ENCODE measurements at places on chromosomes 1 and 21.

- no peak for DNase-seq
Observed at GRCh38 chr1:207898836-207899235, 12.1 kb downstream of the CD34 start.

- DNase-seq = no peak
Observed at GRCh38 chr1:232501854-232502253, 128.1 kb downstream of the SIPA1L2 start.

GRCh38 chr1:40903106-40903505 is 40.9 kb upstream of the CITED4 start:
- DNase-seq = no peak

- DNase-seq = no peak
Observed at GRCh38 chr1:24737368-24738117, 7.7 kb upstream of the CLIC4 start.

- peak; percentile 27 for DNase-seq
Observed at GRCh38 chr1:155472491-155473083, 90.0 kb downstream of the ASH1L start.

DNA sequence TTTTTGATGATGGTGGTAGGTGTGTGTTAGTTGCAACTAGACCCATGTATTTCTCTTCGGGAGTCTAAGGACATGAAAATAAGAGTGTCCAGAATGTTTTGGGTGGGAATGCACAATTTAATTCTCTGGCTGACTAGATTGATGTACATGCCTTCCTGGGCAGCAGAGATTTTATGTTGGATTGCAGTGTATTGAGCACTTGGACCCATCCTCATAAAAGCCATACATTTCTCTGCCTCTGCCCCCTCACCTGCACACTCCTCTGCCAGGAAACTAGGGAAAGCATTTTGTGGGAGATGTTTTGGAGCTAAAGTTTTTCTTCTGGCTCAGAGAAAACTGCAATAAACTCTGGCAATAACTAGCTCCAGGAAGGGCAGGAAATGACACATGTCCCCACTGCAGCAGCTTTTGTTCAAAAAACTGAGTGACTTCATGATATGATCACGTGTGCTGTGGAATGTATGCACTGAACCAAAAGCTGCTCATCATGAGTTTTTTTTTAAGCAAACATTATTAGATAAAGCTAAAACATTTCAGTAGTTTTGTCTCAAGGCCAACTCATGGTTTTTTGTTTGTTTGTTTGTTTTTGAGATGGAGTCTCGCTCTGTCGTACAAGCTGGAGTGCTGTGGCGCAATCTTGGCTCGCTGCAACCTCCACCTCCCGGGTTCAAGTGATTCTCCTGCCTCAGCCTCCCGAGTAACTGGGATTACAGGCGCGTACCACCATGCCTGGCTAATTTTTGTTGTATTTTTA is 17.6 kb downstream of the RIT1 start:
- DNase-seq = peak; percentile 85

- no peak for DNase-seq
Observed at GRCh38 chr1:192565946-192566345, 9.6 kb upstream of the RGS1 start.

DNA sequence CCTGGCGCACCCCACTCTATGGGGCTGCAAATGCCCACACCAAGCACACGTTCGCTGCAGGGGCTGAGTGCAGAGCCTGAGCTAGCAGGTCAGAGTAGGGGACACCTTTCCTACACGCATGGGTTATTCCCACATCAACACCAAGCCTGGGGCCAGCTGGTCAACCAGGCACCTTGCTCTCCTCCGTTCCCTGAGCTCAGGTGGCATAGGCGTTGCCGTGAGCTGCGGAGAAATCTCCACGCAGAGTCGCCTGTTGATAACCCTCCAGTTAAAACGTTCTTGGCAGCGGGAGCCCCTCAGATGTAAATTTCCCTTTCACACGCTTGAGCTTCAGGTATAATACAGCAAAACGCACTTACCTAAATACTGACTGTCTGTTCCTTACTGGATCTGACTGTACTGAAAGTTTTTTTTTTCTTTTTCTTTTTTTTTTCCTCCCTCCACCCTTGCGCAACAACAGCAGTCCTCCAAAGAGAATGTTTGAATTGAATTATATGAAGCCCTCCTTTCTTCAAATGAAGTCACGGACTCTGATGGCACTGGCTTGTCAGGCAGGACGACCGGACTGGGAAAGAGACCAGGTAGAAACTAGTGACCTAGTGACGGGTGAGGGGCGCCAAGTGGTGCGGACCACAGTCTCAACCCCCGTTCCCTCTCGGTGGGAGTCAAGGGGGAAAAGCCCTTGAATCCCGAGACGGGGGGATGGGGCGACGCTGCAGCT is 2.1 kb downstream of the BRINP3 start:
- DNase-seq = no peak

DNA sequence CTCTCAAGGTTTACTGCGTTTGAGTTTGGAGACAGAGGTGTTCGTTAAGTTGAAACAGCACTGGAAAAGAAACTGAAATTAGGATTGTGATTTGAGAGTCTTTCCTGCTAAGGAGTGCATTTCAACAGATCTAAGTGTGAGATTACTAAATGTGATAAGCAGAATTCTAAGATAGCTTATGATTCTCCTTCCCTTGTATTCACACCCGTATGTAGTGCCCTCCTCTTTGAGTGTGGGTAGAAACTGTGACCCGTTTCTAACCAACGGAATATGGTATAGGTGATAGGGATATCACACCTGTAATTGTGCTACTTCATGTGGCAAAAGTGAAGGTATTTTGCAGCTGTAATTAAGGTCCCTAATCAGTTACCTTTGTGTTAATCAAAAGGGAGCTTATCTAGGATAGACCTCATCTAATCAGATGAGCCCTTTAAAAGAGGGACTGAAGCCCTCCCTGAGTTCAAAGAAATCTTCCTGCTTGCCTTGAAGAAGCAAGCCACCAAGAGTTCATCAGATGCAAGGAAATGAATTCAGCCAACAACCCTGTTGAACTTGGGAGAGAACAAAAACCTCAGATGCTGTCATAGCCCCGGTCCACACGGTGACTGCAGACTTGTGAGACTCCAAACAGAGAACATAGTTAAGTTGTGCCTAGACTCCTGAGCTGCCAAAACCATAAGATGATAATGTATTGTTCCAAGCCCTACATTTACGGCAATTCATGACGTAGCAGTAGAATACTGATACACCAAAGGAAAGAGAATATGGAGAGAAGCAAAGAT is 12.6 kb upstream of the IL12RB2 start:
- DNase-seq = no peak

DNA sequence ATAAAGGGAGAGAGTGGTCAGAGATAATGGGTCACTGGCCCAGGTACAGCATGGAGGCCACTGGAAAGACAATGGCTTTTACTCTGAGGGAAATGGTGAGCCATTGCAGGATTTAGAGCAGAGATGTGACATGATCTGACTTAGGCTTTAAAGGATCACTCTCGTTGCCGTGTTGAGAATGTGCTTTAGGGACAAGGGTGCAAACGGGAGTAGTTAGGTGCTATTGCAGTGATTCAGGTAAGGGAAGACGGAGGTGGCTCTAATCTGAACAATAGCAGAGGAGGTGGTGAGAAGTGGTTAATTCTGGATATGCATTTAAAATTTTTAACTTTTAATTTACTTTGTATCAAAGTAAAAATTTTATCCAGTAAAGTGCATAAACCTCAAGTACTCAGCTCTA is 9.8 kb downstream of the ADORA1 start:
- DNase-seq = no peak

DNA sequence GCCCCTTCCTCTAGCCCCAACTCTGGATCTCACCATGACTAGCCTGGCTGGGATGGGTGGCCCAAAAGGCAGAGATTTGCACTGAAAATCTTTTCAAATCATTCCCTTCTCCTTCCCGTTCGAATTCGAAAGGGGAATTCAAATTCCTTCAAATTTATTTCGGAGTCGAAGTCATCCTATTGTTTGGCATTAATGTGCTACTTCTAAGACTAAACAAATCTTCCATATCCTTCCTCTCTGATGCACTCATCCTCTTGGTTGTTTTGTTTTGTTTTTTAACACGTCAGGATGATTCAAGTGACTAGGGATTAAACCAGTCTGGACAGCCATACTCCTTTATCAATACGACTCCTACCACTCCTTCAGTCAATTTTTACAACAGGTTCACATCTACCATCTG is 95.5 kb upstream of the SGIP1 start:
- no peak for DNase-seq

DNA sequence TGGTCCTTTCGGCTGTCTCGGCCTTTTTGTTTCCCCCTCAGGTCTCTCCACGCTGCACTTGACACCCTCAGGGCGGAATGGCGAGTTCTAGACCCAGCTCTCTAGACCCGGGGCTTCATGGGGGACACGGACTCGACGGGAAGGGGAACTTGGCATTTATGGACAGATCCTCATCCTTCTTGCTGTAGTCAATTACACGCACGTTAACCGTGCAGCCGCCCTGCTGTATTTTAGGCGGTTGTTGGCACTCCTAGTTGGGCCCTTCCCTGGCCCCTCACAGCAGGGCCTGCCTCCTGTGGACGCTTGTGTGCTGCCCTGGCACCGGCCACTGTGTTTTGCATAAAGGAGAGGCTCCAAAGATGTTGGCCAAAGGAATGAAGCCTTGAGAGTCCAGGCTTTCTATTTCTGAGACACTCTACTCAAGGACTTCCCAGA is 558 bp upstream of the BTG3 start:
- DNase-seq = peak; percentile 39

GRCh38 chr1:177779166-177779965 is 190.5 kb downstream of the SEC16B start:
- no peak for DNase-seq

DNA sequence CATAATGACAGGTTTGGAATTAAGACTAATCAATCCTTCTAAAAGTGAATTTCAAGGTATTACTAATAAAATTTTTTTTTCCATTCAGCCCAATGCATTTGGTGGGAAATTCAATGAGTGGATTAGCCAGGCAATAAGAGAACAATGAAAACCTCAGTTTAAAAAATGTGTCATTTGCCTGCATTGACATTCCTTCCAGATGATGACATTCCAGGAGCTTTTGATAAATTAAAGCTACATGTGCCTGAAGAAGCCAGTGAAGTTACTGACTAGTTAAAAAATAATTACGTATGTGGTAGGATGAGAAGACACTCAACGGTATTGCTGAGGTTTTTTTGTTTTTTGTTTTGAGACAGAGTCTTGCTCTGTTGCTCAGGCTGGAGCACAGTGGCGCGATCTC is 37.9 kb upstream of the RC3H1 start:
- no peak for DNase-seq

DNA sequence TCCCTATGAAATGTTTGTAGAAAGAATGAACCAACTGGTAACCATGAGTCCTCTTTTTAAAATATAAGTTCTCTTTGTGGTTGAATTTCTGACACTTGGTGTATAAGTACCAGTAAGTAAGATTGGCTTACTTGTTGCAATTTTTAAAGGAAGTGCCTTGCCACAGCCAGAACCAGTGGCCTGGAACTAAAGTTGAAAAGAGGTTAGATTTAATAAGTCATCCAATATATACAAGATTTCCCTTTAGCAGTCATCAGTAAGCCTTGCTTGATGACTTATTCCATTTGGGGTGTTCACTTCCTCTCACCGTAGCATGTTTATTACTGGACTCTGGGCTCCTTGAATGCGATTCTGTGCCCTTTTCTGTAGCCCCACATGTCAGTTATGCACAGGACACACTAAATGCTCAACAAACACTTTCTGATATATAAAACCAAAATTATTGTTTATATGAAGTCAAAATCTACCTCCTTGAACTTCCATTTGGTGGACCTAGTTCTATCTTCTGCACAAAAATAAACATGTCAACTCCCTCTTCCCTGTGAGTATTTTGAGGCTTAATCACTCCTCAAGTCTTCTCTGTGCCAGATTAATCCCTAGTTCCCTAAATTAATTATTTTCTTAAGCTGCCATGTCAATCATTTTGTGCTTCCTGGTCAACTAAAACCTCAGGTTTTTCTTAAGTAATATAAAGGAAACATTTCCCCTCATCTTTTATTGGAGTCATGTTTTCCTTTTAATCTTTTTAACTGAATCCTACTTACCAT is 218.1 kb downstream of the ST6GALNAC3 start:
- DNase-seq = no peak

DNA sequence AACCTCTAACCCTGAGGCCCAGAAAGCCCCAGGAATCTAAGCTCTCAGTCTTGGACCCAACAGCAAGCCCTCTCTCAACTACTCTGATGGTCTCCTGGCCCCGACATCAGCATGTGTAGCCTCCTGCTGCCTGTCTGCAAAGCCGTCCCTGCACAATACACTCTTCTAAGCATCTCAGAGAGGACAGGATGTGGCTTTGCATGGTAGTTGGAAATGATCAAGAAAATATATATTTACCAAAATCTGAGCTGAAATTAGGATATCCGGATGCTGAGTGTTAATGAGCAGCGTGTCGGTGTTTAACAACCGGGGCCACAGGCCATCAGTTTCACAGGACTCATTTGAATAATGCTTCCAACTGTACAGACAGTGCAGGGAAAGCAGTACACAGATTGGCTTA is 59.1 kb upstream of the SIM2 start:
- DNase-seq = no peak

DNA sequence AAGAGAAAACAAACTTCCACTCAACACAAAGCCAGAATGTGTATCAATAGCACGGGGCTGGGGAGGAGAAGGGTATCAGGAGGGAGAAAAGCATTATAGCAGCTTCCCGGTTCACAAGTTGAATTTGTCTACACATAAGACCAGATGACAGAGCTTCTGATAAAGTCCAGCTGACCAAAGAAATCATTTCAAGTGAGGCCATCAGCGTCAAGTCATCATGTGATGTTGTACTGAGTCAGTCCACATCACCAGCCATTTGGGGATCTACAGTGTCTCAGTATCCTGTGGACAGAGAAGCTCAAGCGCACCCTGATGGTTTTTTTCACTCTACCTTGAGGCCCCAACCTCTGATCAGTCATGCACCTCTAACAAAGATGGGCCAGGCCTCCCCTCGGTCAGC is 33.0 kb downstream of the SETD4 start:
- peak; percentile 35 for DNase-seq

Data from AG20443 (cell line).